Caki2 (cell line): ENCODE measurements at places on chromosomes 1 and 21.

DNA sequence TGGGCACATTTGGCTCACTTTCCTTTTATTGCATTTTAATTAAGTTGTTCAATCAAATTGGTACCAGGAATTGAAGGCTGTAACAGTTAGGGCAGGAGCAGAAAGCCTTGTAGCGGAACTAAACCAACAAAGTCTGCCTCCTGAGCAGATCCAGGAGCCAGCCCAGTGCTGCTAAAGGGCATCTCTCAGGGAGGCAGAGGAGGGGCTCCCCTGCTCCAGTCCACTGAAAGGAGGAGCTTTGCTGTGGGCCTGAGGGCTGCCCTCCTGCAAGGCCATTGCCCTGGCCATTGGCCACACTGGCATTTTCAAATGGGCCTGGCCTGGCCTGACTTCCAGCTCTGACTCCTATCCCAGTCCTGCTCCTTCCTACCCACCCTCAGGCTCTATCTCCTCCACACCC lies 3.7 kb upstream of the TRABD2B start:
- peak; percentile 73 for DNase-seq

DNA sequence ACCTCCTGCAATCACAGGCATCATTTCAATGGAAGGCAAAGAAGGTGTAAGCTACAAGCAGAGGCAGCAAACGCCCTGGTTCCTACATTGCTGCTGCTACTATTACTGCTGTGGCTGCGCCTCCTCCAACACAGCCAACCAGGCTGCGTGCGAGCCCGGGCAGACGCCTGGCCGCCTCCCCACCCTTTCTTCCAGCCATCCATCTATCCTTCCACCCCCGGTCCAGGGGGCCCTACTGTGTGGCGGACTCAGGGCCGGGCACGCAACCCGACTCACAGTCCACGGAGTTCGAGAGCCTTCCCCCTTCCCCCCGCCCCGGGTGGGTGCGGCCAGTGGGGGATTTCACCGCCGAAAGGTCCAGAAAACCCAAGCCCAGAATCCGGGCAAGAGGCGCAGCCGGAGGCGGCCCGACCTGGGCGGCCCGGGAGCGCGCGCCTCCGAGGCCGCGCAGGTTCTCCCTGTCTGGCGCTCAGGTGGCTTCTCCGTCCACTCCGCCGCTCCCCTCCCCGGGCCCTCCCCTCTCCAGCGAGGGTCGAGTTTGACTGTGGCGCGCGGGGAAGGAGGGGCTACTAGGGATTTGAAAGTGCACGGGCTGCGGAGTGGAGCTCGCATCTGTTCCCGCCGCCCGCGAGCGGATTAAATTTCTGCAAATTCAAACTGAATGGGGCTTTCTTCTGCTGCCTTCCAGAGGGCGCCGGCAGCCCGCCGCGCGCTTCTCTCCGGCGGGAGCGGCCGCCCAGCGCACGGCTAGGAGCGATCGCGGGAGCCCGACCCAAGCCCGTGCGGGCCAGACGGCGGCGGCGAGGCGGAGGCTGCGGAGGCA lies at the start of gene HUNK:
Gene HUNK (plus strand): TSS at position 569 of the 823 bp plus-strand sequence. CDS start 655 bp downstream, outside the sequence.
- DNase-seq: peak; percentile 83

GRCh38 chr1:73901738-73902137 lies 296.2 kb downstream of the LRRIQ3 start:
- no peak for DNase-seq

GRCh38 chr1:211616231-211616964 lies 37.4 kb upstream of the SLC30A1 start:
- DNase-seq: no peak

GRCh38 chr1:234565132-234565531 lies 44.8 kb downstream of the IRF2BP2 start:
- DNase-seq: no peak

DNA sequence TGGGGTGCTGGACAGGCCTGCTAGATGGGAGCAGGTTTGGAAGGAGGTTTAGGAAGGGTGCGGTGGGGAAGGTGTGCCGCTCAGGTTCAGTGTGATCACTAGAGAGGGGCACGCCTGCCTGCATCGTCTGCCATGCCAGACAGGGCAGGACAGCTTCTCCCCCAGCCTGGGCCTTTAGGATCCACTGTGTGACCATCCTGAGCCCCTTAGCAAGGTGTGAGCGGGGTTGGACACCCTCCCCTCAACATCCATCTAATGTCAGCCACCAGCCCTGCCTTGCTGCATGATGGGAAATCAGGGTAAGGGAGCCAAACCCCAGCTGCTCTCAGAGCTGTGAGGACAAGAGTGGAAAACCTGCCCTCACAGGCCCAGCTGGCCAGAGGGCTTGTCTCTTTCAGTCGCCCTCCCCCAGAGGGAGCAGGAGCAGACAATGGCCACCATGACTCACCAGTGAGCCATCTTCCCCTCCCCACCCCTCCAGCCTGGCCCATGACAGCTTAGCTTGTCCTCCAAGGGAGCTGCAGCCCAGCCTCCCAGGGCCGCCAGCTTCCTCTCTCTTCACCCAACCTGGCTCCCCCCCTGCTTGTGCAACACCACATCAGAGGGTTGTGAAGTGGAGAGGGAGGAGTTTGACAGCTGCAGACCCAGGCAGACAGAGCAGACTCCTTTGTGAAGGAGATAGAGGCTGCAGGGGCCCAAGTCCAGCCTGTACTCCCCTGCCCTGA lies 37.0 kb downstream of the NUAK2 start:
- peak; percentile 98 for DNase-seq

GRCh38 chr1:68791800-68792199 lies 294.9 kb upstream of the DEPDC1 start:
- no peak for DNase-seq

GRCh38 chr1:26094677-26095383 lies 16.8 kb upstream of the PDIK1L start:
- no peak for DNase-seq

- DNase-seq: no peak
These were observed 4.9 kb downstream of the TGFB2 start for GRCh38 chr1:218350035-218350525.
